ENCODE measurements at places on chromosomes 12 and 14.

DNA sequence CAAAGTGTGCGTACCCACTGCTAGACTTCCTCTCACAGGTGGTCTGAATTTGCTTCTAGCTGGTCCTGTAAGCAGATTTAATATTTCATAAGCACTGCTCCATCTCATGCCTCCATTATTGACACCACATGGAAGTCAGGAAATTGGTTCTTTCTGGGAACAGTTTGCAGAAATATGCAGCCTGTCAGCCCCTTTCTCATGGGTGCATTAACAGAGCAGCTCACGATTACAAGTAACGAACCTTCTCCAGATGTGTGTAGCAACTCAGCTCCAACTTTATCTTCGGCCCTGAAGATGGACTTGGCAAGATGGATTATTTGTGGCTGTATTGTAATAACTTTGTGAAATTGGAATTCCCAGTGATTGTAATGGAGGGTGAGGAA is 214.5 kb upstream of the DDHD1 start:
- no peak for DNase-seq

- DNase-seq: no peak
Measured at GRCh38 chr12:70983692-70984091, 63.2 kb upstream of the PTPRR start.

GRCh38 chr14:100841761-100842403 is 16.0 kb downstream of the MEG3 start:
- DNase-seq: no peak

DNA sequence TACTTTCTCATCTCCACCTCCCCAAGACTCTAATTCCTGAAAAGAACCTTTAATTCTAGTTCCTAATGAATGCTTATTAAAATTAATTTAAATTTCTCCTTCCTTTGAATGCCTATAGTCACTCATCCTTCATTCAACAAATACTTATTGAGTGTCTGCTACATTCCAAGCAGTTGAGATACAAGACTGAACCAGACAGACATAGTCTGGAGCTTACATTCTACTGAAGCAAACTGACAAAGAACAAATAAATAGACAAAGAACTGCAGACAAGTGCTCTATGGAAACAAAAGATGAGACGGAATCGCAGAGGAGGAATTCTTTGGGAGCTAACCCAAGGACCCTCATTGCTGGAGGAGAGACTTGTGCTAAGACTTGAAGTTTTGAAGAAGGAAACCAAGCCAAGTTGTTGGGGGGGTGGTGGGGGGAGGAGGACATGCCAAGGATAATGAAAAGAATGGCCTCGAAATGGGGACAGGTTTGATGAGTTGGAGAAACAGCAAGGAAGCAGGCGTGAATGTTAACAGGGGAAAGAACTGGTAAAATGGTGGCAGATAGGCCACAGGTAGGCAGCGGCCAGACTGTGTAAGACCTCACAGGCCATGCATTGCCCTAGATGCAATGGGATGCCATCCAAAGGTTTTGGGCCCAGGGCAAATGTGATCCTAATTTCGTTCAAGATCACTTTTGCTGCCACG is 9.7 kb upstream of the TDG start:
- no peak for DNase-seq

GRCh38 chr12:79934281-79935020 is 446 bp downstream of the PPP1R12A start:
- DNase-seq: peak; percentile 42

- DNase-seq: peak; percentile 60
Measured at GRCh38 chr12:10739157-10740118, 16.3 kb upstream of the YBX3 start.

DNA sequence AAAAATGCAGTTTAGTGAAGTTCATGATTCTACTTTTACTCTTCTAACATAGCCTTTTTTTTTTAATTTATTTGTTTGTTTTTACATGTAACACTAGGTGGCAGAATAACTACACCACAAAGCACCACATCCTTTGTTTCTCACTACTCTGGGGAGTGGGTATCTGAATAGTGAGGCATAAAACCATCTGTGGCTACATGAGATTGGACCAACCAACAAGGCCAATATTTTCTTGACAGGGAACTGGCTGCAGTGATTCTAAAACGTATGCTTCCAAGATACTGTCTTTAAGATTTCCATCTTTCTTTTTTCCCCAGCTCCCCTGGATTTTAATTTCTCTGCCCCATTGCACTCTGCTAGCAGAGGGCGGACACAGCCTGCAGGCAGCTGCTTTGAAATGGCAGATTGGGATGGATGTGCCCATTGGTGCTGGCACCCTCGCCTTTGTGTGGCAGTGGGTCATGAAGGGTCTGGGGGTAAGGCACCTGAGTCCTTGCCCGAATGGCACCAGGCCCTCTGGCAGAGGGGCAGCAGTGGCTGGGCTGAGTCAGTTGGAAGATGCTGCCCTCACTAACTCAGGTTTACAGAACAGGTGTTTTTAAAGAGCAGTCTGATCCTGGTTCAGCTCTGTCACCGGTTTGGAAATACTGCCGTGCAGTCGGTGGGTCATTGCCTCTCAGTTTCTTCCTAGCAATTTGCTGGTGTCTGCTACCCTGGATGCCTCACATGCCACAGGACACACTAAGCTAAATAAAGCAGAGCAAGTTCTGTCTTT is 429.1 kb downstream of the RAD51B start:
- peak; percentile 74 for DNase-seq

GRCh38 chr12:64993461-64993860 is 127.6 kb downstream of the WIF1 start:
- DNase-seq: no peak
